Activated T-cell treated with anti-CD3 and anti-CD28 coated beads for 48 hours (primary cell): ENCODE measurements at places on chromosomes 4 and X.

DNA sequence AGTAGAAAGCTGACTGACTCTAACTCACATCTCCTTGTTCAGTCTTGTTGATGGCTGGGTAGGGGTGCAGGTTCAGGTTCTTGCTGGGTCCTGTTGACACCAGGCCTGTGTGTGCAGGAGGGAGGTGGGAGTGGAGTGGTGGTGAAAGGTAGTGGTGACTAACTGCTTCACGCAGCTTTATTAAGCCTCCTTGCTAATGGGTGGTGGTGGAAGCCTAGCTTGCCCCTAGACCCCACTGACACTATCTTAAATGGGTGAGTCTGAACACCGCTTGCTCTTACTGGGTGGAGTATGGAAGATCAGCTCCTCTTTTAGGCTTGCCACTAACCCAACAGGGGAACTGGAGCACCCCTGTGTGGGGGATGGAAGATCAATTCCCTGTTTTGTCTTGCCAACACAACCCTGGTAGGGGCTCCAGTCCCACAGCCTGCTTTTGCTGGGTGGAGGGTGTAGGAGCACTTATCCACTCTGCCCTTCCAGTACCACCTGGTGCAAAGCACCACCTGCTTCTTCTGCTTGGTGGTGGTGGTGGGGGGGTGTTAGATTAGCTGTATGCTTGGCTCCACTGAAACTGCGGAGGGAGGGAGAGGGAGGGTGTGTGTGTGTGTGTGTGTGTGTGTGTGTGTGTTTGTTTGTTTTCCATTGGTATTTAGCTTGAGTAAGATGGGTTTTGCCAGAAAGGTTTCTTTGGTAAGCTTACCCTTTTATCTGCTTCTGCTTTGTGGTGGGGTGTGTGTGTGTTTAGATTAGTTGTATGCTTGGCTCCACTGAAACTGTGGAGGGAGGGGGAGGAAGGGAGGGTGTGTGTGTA, 25.6 kb downstream of the KDM6A start:
- DNase-seq: no peak

GRCh38 chrX:17833954-17834353, 27.1 kb downstream of the RAI2 start:
- DNase-seq: no peak

- no peak for DNase-seq
Measured at GRCh38 chr4:5337731-5338130, 286.5 kb downstream of the STK32B start.

DNA sequence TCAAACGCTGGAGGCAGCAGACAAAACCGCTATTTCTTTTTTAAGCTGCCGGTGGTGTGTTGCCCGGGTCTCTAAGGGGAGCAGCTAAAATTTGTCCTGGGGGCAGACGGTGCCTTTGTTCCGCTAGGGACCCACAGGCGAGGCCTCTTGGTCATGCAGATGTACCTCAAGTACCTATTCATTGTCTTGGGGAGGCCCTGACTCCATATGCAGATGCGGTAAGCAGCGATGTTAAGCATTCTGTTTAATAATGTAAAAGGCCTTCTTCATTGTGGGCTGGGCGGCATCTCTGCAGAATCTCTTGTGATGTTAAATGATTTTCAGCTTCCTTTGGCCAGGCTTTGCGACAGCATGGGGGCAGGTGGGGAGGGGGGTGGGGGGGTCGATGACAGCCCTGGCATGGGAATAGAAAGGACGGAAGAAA, 98.9 kb upstream of the PJA1 start:
- no peak for DNase-seq

- DNase-seq: no peak
Measured at GRCh38 chr4:100707786-100708185, 190.0 kb upstream of the EMCN start.

DNA sequence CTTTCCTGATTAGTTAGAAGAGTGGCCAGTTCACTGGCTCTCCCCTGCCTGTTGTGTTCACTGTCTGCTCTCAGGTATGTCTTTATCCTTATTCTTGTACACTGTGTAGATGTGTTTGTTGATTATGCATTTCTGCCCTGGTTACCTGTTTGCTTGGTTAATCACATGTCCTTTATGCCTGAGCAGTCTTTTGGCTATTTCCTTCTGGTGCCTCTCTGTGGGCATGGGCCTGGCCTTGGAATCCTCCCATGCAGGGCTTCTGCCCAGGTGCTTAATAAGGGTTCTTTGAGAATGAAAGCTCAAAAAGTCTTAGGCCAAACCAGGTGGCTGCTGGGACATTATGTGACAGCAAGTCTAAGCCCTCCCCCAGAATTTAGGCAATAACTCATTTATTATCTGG, 26.5 kb downstream of the OTUD6A start:
- DNase-seq: no peak
